NCI-H1436 treated with DMSO at 0.1 percent for 48 hours (cell line): ENCODE measurements at places on chromosomes 11 and 22.

DNA sequence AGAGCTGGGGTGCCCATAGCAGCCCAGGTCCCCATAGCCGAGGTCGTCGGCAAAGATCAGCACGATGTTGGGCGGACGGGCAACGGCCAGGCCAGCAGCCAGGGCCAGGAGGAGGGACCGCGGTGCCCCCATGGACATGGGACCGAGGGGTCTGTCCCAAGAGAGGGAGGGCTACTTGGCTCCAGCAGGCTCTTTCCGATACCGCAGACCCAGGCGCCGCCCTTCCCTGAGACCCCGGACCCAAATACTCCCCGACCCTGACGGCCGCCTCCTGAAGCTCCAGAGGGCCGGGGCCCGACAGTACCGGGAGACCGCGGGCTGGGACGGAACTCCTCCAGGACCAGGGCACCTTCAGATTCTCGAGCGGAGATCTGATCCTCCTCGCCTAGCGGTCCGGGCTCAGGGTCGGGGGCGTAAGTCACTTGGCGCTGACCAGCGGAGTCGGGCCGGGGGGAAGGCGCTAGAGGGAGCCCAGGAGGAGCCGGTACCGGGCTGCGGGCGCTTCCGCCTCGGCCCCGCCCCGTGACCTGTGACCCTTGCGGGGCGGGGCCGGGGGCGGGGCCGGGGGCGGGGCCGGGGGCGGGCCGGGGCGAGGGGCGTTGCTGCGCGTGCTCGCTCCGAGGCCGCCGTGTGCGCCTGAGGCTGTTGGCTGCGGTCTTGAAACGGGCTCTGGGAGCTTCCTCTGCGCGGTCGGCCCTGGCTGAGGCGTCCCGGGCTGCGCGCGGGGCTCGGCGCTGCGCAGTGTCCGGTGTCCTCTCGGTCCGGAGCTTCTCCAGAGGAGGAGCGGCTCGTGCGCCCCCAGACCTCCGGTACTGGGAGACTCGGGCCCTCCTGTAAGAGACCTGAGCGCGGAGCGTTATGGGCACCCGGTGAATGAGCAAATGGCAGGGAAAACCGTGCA, at the start of gene ARSA:
TSS of gene ARSA (minus strand) at position 511 of the 901 bp plus-strand sequence. CDS start at position 138, 373 bp downstream.
- DNase-seq = no peak

DNA sequence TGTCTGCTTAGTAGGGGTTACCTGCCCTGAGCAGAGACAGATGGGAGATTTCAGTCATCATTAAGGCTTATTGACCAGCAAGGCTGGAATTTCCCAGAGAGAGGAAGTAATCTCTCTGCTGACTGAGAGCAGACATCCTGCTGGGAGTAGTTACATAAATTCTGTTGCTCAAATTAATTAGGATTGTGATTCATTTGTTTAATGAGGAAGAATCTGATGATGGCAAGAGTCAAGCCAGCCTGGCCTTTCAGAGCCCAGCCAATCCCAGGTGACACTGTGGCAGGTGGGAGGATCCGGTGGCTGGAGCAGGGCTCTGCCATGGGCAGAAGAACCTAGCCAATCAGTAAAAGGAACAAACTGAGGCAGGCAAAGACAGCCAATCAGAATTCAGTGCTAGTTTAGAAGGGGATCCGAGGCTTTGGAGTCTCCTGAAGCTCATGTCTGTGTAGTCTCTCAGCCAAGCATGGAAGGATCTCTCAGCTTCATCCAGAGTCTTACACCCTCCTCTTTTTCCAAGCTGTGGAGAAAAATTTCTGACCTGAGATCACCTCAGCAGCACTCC, 61.2 kb upstream of the CHST1 start:
- DNase-seq = no peak

DNA sequence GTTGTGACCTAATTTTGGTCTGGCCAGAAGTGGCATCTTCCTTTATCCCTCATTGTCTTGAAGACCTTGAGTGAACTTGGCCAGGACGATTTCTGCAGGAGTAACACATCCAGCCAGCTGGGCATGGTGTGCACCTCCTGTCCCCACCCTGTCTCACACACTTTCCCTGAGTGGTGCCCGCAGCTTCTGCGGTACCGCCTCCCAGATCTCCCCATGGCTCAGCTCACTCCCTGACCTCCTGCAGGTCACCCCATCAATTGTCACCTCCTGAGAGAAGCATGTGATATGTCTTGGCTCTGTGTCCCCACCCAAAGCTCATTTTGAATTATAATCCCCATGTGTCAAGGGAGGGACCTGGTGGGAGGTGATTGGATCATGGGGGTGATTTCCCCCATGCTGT, 50.2 kb upstream of the TP53I11 start:
- DNase-seq = no peak

DNA sequence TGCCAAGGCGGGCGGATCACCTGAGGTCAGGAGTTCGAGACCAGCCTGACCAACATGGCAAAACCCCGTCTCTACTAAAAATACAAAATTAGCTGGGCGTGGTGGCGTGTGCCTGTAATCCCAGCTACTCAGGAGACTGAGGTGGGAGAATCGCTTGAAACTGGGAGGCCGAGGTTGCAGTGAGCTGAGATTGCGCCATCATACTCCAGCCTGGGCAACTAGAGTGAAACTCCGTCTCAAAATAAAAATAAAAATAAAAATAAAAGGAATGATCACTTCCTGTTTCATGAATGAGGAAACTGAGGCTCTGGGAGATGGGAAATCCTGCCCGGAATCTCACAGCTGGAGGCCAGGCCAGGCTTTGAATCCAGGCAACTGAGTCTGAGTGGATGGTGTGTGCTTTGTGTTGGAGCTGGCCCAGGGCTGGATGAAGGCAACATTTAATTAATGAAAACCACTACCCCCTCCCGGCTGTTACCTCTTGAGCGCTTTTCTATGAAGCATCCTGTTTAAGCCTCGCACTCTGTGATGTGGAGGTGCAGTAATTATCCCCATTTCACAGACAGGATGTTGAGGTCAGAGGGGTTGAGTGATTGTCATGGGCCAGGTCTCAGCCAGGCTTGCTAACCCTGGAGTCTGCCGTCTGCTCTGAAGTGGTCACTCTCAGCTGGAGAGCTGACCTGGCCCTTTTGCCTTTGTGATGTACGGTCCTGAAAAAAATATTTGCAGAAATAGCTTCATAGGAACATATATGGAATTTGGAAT, 27.8 kb downstream of the LRP5 start:
- DNase-seq = no peak

DNA sequence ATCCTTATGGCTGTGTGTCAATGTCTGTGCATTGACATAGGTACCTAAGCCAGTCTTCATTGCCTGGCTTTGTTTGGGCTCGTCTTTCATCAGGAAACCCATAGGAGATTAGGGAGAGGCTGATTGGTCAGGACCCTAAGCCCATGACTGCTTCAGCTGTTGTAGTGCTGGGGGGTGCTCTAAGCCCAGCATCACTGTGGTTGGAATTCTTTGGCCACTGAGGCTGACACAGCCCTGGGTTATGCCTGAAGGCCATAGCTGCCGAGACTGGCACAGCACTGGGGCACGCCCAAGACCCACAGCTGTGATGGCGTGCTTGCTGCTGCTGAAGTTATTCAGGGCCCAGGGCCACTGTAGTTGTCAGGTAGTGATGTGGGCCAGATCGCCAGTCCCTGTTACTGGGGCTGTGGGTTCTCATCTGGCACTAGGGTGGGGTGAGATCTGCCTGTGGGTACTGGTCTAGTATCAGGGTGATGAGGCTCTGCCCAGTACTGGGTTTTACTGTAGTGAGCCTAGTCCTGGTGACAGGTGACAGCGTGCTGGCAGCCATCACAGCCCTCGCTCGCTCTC, 4.9 kb downstream of the USP18 start:
- DNase-seq = no peak

GRCh38 chr22:22106855-22107254, 124.3 kb upstream of the TOP3B start:
- no peak for DNase-seq

DNA sequence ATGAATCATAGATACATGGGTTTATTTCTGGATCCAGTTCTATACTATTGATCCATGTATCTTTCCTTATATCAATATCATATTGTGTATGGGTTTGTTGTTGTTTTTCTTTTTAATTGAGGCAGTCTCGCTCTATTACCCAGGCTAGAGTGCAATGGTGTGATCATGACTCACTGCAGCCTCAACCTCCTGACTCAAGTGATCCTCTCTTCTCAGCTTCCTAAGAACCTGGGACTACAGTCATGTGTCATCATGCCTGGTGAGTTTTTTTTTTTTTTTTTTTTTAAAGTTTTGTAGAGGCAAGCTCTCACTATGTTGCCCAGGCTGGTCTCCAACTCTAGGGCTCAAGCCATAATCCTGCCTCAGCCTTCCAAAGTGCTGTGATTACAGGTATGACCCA, 1589.4 kb upstream of the TENM4 start:
- DNase-seq = no peak

DNA sequence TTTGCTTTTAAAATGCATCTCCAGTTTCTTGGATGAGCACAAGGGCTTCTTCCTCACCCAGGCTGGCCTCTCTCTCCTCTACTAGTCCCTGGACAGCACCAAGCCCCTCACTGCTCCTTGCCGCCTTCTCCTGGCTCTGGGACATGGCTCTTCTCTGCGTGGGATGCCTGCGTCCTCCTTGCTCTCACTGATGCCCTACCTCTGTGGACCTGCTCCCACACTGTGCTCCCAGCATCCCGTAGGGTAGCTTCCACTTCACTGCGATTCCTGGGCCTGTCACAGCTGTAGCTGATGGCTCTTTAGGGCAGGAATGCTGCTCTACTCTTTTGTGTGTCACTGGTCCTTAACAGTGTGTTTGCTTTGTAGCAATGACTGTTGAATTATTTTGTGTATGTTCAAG, 136.3 kb downstream of the SNX19 start:
- no peak for DNase-seq

DNA sequence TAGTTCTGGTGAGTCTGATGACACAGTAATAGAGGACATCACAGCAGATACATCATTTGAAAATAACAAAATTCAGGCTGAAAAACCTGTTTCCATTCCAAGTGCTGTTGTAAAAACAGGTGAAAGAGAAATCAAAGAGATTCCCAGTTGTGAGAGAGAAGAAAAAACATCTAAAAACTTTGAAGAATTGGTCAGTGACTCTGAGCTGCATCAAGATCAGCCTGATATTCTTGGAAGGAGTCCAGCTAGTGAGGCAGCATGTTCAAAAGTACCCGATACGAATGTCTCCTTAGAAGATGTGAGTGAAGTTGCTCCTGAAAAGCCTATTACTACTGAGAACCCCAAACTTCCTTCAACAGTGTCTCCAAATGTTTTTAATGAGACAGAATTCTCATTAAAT, 38.7 kb downstream of the RTN3 start:
- no peak for DNase-seq

DNA sequence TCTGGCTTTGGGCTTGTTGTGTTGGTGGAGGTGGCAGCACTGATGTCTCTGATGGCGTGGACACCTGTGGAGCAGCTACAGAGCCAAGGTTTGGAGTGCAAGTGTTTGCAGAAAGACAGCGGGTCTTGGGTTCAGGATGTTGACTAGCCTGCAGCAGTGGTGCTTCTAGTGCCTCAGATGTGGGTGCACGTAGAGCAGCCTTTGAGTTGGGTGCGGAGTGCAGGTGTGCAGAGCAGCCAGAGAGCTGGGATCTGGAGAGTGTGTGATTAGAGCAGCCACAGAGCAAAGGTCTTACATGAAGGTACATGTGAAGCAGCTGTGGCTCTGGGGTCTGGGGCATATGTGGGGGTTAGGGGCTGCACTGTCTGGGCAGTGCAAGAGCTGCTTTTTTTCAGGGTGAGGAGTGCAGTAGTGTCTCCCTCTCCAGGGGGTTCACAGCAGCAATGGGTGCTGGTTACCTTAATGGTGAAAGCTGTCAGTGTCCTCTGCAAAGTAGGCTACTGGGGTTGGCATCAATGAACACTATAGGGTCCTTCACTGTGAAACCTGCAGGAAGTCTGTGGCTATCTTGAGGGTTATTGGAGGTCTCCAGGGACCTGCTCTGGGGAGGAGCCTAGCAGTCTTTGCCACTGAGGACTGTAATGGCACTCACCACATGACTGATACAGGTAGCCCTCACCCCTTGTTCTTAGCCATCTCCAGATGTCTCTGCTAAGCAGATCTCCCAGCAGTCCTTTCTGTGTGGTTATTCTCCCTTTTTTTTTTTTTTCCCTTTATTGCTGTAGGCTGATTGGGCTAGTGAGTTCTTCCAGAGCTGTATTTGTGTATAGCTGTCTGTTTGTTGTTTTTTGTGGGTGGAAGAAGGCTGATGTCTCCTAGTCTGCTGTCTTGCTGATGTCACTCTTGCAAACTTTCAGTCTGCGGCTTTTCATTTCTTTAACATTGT, 14.3 kb downstream of the BIRC2 start:
- DNase-seq = no peak

DNA sequence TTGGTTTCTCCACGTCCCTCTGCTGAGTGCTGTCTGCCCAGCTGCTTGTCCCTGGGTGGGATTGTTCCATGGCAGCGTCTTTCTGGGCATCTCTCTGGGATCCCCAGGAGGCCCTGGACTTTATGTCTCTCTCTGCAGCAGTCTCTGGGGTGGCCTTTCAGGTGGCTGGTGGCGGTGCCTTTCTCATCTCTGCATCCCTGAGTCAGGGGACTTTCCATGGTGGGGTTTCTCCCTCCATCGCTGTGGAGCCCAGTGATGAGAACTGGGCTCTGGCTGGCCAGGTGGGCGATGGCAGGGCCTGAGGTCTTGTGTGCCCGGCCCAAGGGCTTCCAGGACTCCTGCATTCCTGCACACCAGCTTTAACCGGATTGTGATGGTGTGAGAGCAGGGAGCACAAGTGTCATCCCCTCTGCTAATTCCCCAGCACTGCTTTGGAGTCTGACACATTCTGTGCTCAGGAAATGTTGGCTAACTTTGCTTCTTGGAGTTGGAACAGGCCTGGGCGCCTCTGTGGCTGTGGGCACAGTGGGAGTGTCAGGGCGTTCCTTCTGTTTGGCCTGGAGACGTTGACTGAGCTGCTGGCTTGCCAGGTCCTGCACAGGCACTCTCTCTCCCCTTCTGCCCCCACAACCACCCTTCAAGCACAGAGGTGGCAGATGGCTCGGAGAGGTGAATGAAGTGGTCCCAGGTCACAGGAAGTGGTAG, 27.9 kb downstream of the FAM83F start:
- no peak for DNase-seq

DNA sequence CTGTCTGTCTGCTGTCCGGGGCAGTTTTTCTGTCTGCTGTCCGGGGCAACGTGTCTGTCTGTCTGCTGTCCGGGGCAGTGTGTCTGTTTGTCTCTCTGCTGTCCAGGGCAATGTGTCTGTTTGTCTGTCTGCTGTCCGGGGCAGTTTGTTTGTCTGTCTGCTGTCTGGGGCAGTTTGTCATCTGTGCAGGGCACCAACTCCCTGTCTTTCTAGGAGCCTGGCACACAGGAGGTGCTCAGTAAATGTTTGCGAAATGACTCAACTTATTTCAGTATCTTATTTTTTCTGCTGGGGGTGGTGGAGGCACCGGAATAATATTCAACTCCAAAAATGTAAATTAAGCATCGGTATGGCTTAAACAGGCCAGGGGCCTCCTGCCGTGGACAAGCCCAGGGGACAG, 12.0 kb upstream of the TTLL12 start:
- no peak for DNase-seq

DNA sequence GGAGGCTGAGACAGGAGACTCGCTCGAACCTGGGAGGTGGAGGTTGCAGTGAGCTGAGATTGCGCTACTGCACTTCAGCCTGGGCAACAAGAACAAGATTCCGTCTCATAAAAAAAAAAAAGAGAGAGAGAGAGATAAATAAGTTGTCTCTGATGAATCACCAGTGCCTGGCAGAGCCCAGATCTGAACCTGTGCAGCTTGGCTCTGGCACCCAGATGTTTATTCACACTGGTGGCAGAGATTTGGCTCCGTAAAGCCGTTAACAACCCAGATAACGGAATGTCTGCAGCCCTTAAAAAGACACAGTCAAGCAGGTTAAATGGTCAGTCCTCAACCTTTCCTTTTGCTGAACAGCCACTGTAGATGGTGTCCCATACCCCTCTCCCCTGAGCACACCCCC, 33.5 kb upstream of the RTL6 start:
- no peak for DNase-seq
